Neural progenitor cell (in vitro differentiated cells): ENCODE measurements at places on chromosomes 5 and 9. TPM values are rescaled to one million over a fixed set of nuclear protein-coding genes. Genes with fewer than 3 reads are reported as not detected.

The RGS3 gene
- 30.3 and 39.9 TPM in 2 replicates for total RNA-seq

- DNase-seq = no peak
These were observed 149.8 kb downstream of the PBX3 start for GRCh38 chr9:125896964-125897363.

The GDF9 gene
- 0.46 and 0.82 TPM in 2 replicates for total RNA-seq

DNA sequence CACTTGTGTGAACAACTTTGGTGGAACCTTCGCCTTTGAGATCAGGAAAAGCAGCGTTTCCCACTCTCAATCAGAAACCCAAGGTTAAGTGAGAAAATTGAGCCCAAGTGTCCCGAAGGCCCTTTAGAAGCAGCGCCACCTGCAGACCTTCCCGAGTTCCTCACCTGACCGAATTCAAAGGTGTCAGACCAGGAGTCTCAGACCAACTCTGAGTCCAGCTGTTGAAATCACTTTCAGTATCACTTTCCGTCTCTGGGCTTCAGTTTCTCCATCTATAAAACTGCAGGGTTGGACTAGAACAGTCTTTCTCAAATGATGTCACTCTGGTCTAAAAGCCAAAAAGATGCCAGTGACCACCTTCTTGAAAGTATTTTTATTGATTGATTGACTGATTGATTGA is 31.7 kb upstream of the GRHPR start:
- peak; percentile 68 for DNase-seq

GRCh38 chr9:33227008-33227398 is 13.0 kb upstream of the SPINK4 start:
- DNase-seq = no peak

DNA sequence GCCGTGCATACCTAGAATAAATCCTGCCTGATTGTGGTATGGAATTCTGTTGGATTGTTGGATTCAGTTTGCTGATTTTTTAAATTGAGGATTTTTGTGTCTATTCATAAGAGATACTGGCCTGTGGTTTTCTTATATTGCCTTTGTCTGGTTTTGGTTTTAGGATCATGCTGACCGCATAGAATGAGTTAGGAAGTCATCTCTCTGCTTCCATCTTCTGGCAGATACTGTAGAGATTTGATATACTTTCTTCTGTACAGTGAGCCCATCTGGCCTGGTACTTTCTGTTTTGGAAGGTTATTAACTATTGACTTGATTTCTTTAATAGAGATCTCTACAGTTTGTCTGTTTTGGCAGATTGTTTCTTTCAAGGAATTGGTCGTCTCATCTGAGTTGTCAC is 14.7 kb downstream of the CEP72 start:
- DNase-seq = no peak

DNA sequence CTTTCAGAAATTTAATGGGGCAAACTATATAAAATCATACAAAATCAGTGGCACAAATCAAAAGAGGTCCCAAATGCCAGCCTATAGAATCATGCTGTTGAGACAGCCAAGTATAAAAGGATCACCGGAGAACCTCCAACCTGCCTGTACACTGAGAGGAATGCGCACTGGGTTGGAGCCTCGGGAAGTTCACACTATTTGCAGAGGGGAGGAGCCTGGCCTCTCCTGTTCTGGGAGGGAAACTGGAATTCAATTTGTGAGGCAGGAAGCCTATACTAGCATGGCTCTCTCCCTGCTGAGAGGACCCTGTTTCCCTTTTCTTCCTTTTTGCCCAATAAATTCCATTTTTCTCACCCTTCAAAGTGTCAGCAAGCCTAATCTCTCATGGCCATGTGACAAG is 406.0 kb downstream of the HINT1 start:
- peak; percentile 13 for DNase-seq

DNA sequence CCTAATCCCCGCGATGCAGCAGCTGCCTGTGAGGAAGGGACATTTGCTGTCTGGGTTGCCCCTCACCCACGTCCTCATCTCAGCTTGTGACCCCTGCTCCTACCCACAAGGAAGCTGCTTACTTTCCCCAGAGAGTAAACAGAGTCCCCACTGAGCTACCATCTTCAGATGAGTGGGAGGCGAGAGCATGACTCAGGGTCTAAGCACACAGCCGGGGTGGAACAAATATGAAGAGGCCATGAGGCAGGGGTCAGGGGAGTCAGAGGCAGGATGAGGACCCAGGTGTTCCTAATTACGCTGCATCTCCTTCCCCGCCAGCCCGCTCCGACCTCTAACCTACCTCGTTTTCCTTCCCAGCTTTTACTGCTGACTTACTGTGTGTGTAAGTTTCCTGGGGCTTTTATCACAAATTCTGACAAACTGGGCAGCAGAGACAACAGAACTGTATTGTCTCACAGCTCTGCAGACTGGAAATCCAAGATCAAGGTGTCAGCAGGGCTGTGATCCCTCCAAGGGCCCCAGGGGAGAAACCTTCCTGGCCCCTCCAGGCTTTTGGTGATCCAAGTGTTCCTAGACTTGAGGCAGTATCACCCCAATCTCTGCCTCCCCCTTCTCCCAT is 94.0 kb upstream of the DNAH5 start:
- no peak for DNase-seq

The POLR3G gene
- total RNA-seq = 4.4 and 8.4 TPM in 2 replicates

The BRD8 gene
- total RNA-seq = 113 and 150 TPM in 2 replicates

GRCh38 chr5:52743529-52743928 is 44.2 kb upstream of the ITGA1 start:
- no peak for DNase-seq

GRCh38 chr5:53884844-53885243 is 324.4 kb downstream of the NDUFS4 start:
- DNase-seq = no peak

- no peak for DNase-seq
These were observed 1.3 kb upstream of the ITGA2 start for GRCh38 chr5:52987711-52988331.

- DNase-seq = no peak
These were observed 151.7 kb upstream of the MOCS2 start for GRCh38 chr5:53261245-53261644.

DNA sequence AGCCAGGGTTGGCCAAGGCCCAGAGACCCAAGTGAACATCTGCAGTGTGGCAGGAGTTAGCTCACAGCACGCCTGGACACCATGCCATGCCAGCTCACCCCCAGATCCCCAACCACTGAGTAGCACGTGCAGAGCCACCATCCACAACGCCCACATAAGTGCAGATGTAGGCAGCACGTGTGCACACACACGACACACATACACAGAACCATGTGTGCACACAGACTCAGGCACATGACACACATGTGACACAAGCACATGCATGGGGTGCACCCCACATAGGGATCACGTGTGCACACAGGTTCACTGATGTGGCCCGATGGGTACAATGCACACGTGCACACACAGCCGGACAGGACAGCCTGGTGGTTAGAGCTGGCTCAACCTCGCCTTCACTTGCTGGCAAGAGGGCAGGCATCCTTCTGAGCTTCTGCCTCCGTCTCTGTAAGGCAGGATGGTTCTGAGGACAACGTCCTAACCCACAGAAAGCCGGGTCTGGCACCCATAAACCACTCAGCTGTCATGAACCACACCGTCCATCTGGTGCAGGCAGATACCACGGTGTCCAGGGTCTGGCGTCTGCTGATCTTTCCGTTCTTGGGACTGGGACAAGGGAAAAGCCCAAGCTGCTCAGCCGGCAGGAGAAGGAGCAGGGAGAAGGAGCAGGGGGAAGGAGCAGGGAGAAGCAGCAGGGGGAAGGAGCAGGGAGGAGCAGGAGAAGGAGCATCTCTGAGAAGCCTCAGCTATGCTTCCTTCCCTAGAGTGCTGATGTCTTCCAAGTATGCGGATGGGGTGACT is 12.0 kb downstream of the LRRC26 start:
- no peak for DNase-seq

GRCh38 chr5:1100664-1101574 is 10.9 kb downstream of the SLC12A7 start:
- DNase-seq = peak; percentile 50

The IFNA13 gene
- total RNA-seq = not detected in 2 replicates

The ARSI gene
- 4.2 and 13.1 TPM in 2 replicates for total RNA-seq

- DNase-seq = no peak
These were observed 31.1 kb downstream of the PAEP start for GRCh38 chr9:135592625-135593024.

DNA sequence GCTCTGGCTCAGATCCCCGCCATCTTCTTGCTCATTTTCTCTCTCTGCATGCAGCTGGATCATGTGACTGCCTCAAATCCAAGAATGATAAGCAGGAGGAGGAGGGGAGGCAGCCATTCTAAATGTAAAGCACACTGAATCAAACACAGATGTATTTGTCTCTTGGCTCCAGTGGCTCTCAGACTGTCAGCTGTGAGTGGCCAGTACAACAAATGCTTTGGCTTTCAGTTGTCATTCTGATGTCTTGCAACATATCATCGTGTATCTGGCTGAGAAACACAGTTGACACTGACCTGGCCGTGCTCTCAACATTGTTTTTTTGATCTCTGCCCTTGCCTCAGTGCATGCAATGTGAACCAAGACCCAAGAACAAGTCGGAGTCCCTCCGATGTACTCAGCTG is 233.1 kb downstream of the ADAMTSL1 start:
- DNase-seq = no peak

The ENC1 gene
- total RNA-seq = 73.8 and 146 TPM in 2 replicates

- no peak for DNase-seq
These were observed 106.0 kb downstream of the SMIM23 start for GRCh38 chr5:171891595-171891994.

The PPP2R2B gene
- 22.5 and 26.6 TPM in 2 replicates for total RNA-seq

- peak; percentile 87 for DNase-seq
These were observed 61.0 kb downstream of the IPPK start for GRCh38 chr9:92608909-92609445.

GRCh38 chr9:69674716-69675438 is 2.7 kb upstream of the APBA1 start:
- no peak for DNase-seq

DNA sequence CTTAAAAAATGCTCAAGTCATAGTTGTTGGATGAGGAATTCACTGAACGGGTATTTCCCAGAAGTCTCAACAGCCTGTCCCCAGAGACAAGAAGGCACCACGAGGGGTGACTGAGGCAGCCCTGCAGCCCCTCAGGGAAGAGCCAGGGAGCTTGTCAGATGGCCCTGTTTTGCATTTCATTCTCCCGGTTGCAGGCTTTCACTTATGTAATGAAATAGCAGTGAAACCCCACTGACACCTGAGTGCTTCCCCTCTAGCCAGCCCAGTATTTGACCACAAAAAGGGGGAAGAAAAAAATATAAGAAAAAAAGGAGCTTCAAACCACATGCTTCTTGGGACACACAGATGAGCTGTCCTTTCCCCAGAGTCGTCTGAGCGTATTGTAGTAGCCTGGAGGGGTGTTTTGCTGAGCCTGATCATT is 75.3 kb upstream of the IL12B start:
- no peak for DNase-seq

DNA sequence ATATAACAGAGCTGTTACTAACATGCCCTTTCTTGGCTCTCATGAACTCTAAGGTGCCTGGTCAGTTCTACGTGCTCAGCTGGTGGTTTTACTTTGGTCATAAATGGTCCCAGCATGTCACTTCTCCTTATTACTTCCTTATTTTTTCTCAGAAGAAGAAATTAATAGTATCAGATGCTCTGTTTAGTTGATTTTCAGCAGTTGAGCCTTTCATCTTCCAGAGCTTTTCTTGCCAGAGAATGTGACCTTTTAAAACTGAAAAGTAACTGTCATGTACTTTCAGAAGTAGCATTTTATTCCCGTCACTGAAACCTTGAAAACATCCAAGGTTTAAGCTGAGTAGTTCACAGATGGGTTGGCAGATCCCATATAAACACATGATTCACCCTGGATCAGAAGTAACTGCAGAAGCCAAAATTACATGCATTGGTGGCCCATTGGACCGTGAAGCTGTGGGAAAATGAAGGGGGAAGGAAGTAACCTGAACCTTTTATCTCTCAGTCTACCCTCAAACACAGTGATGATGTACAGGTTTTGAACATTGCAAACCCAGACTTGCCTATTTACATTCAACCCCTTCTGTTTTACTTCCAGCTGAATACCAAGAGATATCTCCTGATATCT is 50.5 kb downstream of the HACD4 start:
- no peak for DNase-seq

The TTLL11 gene
- 0.75 and 0.84 TPM in 2 replicates for total RNA-seq

DNA sequence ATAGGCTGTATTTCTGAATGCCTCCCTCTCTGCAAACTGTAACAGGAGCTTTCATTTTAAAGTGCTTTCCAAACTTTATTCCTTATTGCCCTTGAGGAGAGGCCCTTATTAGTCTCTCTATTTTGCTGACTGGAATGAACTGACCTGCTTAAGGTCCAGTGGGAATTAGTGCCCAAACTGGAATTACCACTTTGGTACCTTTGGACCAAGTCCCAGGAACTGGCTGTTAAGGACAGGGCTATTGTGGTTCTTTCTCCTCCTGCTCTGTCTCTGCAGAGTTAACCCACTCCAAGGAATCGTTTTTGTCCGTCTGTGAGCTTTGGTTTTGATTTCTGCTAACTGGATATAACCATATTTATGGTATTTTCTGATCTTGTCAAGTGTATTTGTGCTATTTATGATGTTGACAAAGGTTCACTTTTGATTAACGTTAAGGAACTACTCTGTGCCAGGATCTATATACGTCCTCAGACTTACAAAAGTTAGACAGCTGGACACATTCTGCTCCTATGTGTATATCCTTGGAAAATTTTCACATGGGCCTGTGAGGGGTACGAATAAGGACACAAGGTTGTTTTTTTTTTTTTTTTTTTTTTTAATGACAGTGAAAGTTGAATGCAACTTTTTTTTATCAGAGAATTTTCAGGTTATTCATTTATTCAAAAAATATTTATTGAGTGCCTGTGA is 189.1 kb upstream of the ANKRD55 start:
- DNase-seq = no peak

GRCh38 chr9:70491426-70492318 is 77.2 kb upstream of the KLF9 start:
- no peak for DNase-seq

GRCh38 chr9:32573821-32574220 is 862 bp upstream of the NDUFB6 start:
- no peak for DNase-seq

The LCN1 gene
- total RNA-seq = not detected in 2 replicates

The DMGDH gene
- total RNA-seq = 0.32 and 1.4 TPM in 2 replicates

The ADAMTS12 gene
- 15.6 and 16.7 TPM in 2 replicates for total RNA-seq

- no peak for DNase-seq
These were observed 14.2 kb upstream of the ZNF883 start for GRCh38 chr9:113026200-113026599.

DNA sequence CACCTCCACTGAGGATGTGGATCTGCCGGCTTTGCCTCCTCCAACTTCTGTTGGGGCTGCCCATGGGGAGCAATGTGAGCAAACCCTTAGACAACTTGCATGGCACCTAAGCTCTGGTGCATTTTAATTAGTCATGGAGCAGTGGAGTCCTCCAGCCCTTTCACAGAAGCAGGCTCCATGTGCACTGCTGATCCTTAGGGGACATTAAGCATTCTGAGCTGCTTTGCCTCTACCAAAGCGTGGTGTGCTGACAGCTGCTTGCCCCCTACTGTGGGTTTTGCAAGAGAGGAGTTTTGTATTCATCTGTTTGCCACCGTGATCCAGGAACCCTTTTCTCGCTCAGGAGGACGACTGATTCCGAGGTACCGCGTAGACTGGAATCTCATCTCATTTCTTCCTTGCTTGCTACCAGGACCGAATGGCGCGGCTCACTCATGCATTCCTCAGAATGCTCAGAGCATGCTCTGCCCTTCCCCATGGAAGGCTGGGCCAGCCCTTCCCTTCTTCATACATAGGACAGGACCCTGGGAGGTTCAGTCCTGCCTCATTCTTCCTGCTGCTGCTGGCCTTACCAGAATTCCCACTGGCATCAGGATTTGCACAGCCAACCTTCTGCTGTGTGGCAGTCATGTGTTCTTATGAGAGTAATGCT is 432.5 kb downstream of the GADD45G start:
- peak; percentile 29 for DNase-seq
